NCI-H187 treated with DMSO at 0.1 percent for 48 hours (cell line): ENCODE measurements at places on chromosomes 12 and 14.

GRCh38 chr12:91111366-91112325 lies at the start of gene LUM:
Gene LUM (minus strand): TSS chr12:91111494. CDS start chr12:91108979, 2,515 bp downstream.
- no peak for DNase-seq

DNA sequence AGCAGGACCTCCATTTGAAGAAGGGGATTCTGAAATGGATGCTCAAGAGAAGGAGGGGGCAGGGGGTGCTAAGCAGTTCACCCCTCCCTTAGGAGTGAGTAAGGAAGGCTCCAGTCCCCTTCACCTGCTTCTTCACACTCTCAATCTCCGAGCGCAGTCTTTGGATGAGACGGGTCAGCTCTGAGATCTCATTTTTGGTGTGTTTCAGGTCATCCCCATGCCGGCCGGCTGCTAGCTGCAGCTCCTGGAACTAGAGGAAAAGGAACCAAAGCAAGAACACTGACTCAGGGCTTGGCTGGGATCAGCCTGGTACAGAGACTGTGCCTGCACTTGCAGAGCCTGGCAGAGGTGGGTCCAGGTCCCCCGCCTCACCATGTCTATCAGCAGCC lies 7.3 kb downstream of the KRT73 start:
- no peak for DNase-seq

GRCh38 chr12:59122784-59123183 lies 202.5 kb upstream of the LRIG3 start:
- no peak for DNase-seq

GRCh38 chr14:81222126-81222525 lies 1.4 kb upstream of the GTF2A1 start:
- DNase-seq, result no peak

- no peak for DNase-seq
Measured at GRCh38 chr12:19088606-19089005, 40.9 kb upstream of the PLEKHA5 start.

- DNase-seq, result no peak
Measured at GRCh38 chr12:47382305-47382704, 302.5 kb upstream of the AMIGO2 start.

DNA sequence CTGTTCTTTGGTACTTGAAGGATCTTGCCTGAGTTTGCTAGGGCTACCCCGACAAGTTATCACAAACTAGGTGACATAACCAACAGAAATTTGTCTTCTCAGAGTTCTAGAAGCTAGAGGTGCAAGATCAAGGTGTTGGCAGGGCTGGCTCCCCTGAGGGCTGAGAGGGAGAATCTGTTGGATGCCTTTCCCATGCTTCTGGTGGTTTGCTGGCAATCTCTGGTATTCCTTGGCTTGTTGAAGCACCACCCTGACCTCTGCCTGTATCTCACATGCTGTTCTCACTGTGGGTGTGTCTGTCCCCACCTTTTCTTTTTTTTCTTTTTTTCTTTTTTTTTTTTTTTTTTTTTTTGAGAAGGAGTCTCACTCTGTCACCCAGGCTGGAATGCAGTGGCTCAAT lies 81.2 kb downstream of the VCPKMT start:
- DNase-seq, result no peak

GRCh38 chr14:42277840-42278239 lies 671.2 kb downstream of the LRFN5 start:
- DNase-seq, result no peak

- no peak for DNase-seq
Measured at GRCh38 chr14:50736932-50737419, 68.9 kb upstream of the SAV1 start.

DNA sequence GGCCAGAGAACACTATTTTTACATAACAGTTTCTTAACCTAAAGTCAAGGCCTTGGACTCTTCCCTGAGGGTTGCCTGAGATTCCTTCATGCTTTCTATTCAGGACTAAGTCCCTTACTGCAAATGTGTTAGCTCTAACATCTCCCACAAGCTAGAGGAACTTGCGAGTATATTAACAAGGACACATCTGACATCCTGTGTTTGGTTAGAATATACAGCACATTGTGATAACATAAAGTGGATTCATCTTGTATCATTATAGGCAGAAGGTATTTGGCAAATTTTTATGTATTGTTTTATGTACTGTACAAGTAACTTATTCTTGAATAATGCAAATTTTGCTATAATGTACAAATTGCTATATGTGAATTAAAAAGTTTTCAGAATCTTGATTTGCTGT lies 45.5 kb downstream of the SH2B3 start:
- DNase-seq, result no peak

DNA sequence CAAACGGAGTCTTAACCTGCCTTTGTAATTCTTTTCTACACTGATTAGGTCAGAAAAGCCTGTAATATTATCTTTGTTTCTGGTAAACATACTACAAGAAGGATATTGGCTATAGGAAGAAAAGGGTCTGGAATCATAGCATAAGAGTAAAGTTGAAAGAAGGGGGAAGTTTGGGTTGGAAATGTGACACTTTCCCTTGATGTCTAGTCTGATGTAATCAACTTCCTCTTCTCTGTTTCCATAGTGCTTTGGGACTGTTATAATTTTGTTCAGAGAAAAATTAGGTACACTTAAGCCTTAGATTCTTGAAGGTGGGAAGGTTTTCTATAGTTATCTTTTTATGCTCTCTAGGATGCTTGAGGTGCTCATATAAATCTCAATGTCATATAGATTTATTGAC lies 322.2 kb downstream of the AEBP2 start:
- no peak for DNase-seq

GRCh38 chr14:102063808-102064429 lies 22.9 kb downstream of the HSP90AA1 start:
- no peak for DNase-seq

- no peak for DNase-seq
Measured at GRCh38 chr12:49253033-49253623, 11.8 kb upstream of the TUBA1C start.

- DNase-seq, result no peak
Measured at GRCh38 chr14:66045572-66046021, 440.6 kb upstream of the CCDC196 start.
